Ovary (tissue), 10 donors: ENCODE measurements at places on chromosomes 16 and 17.

- DNase-seq, result no peak
Observed at GRCh38 chr16:912684-913613, 57.8 kb downstream of the LMF1 start.

- no peak for DNase-seq
Observed at GRCh38 chr17:44277976-44278375, 10.0 kb upstream of the SLC4A1 start.

GRCh38 chr16:71883168-71883848 is 674 bp downstream of the ZNF821 start:
- DNase-seq, result peak; percentile 48

DNA sequence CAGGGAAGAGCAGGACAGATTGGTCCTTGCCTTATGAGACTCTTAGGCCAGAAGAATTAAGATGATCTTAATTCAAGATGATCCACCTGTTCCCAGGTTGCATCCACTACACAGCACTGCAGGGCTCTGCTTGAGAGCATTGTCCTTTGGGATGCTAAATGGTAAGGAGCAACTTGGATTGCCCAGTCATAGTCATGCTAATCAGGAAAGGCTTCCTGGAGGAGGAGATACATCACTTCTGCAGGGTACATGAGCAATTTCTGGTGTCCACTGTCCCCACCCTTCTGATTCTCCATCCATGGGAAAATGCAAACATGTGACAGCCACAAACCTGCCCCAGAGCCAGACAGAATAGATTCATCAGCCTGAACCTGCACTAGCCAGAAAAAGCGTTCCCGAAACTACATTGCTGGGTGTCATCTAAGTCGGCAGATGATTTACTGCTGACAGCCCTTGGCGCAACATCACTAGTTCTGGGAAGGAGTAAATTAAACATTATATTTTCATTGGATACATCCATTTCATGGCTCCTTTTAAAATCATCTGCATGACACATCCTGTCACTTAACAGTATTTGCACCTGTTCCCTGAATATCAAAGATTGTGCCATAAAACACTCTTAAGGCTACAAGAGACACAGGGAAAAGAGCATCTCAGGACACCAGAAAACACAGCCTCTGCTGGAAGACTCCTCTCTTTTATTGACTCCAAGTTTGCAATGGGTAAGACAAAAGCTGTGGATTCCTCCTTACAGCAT is 282.2 kb downstream of the MAF start:
- no peak for DNase-seq

GRCh38 chr16:65116818-65117430 is 4.9 kb downstream of the CDH11 start:
- DNase-seq, result no peak
